MCF 10A (cell line): ENCODE measurements at places on chromosomes 12 and 14. TPM values are rescaled to one million over a fixed set of nuclear protein-coding genes. Genes with fewer than 3 reads are reported as not detected.

Gene PRR4
- 4.6 and 7.7 TPM in 2 replicates for total RNA-seq

Gene HCAR3
- total RNA-seq, result not detected in 2 replicates

- DNase-seq, result no peak
Observed at GRCh38 chr12:120254809-120255208, 10.7 kb downstream of the PXN start.

- no peak for DNase-seq
Observed at GRCh38 chr12:62684570-62685295, 218.1 kb downstream of the MON2 start.
